Pons (tissue), 1 donor: ENCODE measurements at places on chromosomes 6 and 20.

DNA sequence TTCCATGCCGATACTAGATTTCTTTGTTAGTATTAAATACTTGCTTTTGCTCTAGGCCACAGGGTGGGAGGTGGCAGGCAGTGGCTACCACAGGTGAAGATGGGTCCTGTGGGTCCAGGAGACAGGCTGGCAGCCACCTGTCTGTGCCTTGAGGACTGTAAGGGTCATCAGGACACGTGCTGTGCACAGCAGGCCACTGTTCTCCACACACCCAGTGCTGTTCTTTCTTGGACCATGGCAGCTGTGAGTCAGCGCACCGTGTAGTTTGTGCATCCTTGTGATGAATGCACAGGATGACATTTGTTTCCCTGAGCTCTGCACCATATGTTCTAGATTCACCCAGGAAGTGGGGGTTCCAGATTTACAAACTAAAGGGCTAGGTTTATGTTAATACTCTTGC is 317.0 kb downstream of the ZFAND3 start:
- peak; percentile 46 for DNase-seq

GRCh38 chr6:33432546-33432945 is 12.7 kb downstream of the SYNGAP1 start:
- DNase-seq: no peak

GRCh38 chr6:88492824-88493223 is 326.7 kb upstream of the CNR1 start:
- DNase-seq: no peak

- DNase-seq: no peak
Observed at GRCh38 chr6:160398674-160399271, 50.6 kb downstream of the SLC22A3 start.
